Gastrocnemius medialis (tissue), 4 donors: ENCODE measurements at places on chromosomes 1 and 21.

- DNase-seq = no peak
Measured at GRCh38 chr1:175604039-175604941, 139.1 kb downstream of the TNR start.

DNA sequence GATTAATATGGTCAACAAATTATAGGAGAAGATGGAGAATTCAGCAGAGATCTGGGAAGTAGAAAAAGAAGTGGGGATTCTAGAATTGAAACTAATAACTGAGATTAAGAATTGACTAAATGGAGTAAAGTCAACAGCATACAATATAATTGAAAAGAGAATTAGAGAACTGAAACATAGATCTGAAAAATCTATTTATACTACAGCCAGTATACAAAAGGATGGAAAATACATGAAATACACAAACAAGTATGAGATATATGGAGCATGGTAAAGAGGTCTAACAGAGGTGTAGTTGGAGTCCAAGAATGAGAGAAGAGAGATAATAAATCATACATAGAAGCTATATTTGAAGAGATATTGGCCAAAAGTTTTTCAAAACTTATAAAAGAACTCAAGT, 235.2 kb downstream of the FGGY start:
- no peak for DNase-seq

DNA sequence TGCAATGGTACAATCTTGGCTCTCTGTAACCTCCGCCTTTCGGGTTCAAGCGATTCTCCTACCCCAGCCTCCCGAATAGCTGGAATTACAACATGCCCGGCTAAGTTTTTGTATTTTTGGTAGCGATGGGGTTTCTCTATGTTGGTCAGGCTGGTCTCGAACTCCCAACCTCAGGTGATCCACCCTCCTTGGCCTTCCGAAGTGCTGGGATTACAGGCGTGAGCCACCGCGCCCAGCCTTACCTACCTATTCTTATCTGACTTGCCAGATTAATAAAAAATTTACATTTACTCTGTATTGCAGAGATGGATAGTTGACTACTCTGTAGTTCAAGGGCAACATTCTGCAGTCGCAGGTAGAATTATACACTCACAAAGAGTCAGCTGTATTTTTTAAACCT, 359.6 kb downstream of the KCTD3 start:
- no peak for DNase-seq

GRCh38 chr21:32132881-32133280, 146.0 kb downstream of the MIS18A start:
- DNase-seq = no peak

GRCh38 chr1:7120863-7121621, 335.8 kb downstream of the CAMTA1 start:
- no peak for DNase-seq
